ENCODE measurements at places on chromosomes 5 and 9. TPM values are rescaled to one million over a fixed set of nuclear protein-coding genes. Genes with fewer than 3 reads are reported as not detected.

DNA sequence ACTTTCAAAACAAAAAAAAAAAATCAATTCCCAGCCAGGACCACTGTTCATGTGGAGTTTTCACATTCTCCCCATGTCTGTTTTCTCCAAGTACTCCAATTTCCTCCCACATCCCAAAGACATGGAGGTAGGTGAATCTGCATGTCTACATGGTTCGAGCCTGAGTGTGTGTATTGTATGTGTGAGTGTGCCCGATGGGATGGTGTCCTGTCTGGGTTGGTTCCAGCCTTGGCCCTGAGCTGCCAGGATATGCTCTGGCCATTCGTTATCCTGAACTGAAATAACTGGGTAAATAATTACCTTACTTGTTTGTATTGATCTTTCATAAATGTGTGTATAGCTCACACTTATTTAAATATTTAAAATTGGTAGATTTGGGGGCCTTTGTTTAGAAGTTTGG lies 452.3 kb upstream of the RORB start:
- no peak for DNase-seq

- DNase-seq: no peak
Measured at GRCh38 chr5:138943599-138944173, 68.6 kb upstream of the LRRTM2 start.

- no peak for DNase-seq
Measured at GRCh38 chr5:173825215-173825865, 62.8 kb upstream of the CPEB4 start.

DNA sequence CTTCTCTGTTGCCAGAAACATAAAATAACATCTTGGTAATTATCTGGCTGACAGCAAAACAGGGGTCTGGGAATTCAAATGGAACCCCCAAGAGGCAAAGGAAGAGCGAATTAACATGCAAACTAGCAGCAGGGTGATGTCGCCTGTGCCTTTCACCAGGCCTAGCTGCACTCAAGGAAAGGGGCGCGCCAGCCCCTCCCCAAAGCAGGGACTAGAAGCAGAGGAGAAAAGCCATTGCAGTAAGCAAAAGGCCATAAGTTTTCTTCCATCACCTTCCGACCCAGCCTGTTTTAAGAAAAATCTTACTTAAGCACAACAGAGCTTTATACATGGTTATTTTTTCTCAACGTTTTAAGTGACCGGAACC lies 539 bp downstream of the POC5 start:
- DNase-seq: no peak

DNA sequence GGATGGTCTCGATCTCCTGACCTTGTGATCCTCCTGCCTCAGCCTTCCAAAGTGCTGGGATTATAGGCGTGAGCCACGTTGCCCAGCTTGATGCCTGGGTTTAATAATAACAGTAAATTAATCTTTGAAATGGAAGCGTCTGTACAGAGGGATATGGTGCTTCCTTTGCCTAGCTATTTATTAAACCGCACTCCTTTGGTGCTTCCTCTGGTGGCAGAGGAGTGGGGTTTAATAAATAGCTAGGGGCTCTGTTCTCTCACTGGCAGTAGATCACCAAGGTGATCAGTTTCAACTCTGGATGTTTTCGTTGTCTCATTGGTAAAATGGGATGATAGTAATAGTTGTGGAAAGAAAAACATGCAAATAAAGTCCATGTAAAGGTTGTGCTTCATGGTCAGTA lies 1122.5 kb upstream of the WWC1 start:
- no peak for DNase-seq

DNA sequence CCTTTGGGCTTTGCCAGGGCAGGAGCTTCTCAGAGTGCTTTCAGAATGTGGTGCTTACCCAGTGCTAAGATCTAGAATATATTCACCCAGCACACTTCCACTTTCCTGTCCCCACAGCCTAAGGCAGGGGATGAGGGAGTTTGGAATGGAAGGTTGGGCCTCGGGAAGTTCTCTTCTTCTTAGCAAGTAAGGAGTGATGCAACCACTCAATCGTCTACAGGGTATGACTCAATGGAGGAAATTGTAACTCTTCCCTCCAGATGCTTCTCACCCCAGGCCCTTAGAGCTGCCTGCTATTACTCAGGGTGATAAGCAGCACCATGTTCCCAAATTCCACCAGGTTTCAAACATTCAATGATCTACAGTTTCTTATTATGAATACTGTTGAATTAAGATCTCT lies 30.8 kb upstream of the AGGF1 start:
- no peak for DNase-seq

PCDHA6 gene
- total RNA-seq: 23.5 TPM

SEMA5A gene
- 249 TPM for total RNA-seq

Measured in chondrocyte (in vitro differentiated cells).